ENCODE measurements at places on chromosomes 13 and 19. TPM values are rescaled to one million over a fixed set of nuclear protein-coding genes. Genes with fewer than 3 reads are reported as not detected.

HIPK4 gene
- total RNA-seq: not detected

VSTM1 gene
- not detected for total RNA-seq

ZNF726 gene
- total RNA-seq: 4.2 TPM

ZNF491 gene
- 8.8 TPM for total RNA-seq

- no peak for DNase-seq
Observed at GRCh38 chr19:10796653-10797052, 39.4 kb downstream of the TMED1 start.

DNA sequence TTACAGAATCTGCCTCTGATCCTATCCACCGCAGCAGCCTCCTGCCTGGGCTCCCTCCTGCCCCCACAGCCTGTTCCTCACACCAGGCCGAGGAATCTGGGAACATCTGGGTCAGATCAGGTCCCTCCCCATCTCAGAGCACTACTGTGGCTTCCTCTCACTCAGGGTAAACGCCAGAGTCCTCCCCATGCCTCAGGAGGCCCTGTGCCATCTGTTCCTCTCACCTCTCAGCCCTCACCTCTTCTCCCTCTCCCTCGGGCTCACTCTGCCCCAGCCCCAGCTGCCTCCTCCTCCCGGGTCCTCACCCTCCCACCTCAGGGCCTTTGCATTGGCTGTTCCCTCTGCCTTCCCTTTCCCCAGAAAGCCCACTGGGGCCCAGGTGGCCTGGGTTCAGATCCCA, 18.2 kb downstream of the FCGBP start:
- peak; percentile 24 for DNase-seq

DNA sequence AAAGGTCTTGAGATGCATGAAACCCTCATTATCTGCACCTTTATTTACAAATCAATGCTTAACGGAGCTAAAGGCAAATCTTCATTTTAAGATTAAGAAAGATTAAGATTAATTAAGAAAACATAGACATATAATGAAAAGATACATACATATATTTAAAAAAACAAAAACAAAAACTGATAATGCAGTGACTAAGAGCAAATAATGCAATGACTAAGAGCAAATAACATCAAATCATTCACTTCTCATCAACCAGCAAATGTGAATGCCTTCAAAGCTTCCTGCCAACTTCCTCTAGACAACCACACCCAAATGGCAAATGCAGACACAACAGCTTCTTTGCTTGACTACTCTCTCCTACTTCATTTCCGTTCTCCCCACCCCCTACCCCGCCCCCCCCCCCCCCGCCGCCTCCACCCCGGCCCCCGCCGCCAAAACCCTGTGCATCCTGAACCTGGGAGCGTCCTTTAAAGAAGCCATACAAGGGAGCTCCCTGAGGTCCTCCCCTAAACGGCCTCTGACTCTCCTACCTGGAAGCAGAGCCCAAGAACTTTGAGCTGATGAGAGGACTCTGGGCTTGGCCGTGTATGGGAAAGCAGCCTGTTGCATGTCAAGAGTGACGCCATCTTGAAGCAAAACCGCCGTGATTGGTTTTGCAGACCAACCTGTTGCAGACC, 24.5 kb downstream of the TEX101 start:
- DNase-seq: no peak

GRCh38 chr19:23884363-23884762, 30.3 kb upstream of the ZNF726 start:
- DNase-seq: no peak

GRCh38 chr13:99540530-99540929, 39.3 kb downstream of the TM9SF2 start:
- DNase-seq: no peak

DNA sequence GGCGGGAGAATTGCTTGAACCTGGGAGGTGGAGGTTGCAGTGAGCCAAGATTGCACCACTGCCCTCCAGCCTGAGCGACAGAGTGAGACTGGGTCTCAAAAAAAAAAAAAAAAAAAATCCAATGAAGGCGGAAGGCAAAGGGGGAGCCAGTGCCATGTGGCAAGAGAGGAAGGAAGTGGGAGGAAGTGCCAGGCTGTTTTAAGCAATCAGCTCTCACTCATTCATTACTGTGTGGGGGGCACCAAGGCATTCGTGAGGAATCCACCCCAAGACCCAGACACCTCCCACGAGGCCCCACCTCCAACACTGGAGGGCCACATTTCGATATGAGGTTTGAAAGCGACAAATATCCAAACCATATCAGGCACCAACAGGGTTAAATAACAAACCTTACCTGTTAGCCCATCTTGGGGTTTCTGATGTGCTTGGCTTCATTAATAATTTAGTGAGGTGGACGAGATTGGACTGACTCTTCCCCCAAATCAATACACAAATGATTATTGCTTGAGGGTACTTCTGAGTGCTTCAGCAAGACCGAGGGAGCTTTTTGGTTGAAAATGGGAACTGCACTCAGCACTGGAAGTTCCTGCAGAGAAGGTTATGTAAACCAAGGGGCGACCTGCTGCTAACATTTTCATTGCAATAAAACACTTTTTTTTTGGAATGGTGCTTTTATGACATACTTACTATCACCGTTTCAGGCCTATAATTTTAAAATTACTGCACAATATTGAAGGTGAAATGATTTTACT, 7.5 kb upstream of the LRP3 start:
- no peak for DNase-seq

GRCh38 chr13:110132225-110132982, 174.6 kb downstream of the COL4A1 start:
- DNase-seq: no peak

DNA sequence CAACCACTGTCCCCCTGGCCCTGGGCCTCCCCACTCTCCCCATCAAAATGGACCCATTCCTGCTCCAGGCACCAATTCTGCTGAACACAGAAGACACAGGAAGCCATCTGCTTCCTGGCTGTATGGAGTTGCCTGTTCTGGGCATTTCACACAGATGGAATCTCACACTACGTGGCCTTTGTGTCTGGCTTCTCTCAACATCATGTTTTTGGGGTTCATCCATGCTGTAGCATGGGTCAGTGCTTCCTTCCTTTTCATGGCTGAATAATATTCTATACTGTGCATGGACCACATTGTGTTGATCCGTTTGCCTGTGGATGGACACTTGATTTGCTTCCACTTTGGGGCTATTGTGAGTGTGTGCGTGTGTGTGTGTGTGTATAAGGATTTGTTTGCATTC, 15.0 kb upstream of the KLF2 start:
- no peak for DNase-seq

- no peak for DNase-seq
Observed at GRCh38 chr19:35986664-35987570, 8.1 kb upstream of the SDHAF1 start.

- DNase-seq: no peak
Observed at GRCh38 chr19:41897181-41897580, 14.2 kb downstream of the ARHGEF1 start.

- DNase-seq: no peak
Observed at GRCh38 chr13:91162180-91162579, 185.3 kb upstream of the MIR17HG start.

DNA sequence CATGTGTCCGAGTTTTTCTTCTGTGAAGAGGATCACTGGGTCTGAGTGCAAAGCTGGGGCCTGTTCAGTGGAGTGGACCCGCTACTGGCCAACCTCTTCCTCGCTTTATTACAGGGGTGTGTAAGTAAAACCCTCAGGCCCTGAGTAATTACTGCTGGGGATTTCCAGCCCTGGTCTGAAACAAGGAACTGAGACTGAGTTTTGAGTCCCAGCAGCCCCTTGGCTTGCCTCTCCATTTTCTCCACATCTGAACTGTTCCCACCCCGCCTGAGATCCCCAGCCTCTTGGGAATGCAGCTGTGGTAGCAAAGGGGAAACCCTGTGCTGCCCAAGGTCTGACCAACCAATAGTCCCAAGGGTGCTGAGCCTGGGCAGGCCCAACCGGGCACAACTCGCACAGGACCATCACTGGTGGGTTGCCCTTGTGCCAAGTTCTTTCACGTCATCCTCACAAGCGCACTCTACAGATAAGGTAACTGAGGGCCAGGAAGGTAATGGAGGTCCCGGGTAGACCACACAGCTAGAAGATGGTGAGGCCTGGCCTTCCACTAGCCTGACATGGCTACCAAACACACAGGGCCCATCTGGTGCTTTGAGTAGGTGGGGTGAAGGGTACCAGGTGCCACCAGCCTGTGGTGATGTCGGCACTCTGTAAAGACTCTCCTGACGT, 13.7 kb upstream of the SLC35E1 start:
- no peak for DNase-seq

DNA sequence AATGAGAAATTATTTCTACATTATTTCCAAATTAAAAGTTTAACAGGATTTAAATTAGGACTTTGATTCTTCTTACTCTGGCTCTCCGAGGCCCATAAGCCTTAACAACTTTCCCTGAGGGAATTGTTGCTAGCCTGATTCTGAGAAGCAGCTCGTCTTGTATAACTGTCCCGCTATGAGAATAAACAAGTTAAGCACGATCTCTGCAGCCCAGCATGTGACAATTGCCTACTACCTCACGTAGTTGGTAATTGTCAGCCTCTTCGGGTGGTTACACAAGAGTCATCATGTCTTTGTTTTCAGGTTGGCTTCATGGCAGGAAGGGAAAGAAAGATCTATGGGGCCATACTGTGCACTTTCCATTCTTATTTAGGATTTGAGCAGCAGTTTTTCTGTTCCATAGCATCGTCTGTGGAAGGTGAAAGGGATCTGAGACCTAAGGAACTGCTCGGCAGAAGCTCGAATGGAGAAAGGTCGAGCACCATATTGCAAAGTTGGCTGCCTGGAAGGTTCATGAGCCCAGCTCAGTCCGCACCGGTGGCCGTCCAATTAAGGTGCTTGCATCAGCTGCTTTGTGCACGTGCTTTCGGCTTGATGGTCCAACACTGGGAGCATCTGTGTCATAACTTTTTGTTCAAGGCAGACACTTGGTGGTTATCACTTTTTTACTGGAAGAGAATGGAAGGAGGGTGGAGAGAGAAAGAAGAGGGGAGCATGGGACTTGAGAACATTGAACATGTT, 1.8 kb upstream of the STARD13 start:
- DNase-seq: no peak

DNA sequence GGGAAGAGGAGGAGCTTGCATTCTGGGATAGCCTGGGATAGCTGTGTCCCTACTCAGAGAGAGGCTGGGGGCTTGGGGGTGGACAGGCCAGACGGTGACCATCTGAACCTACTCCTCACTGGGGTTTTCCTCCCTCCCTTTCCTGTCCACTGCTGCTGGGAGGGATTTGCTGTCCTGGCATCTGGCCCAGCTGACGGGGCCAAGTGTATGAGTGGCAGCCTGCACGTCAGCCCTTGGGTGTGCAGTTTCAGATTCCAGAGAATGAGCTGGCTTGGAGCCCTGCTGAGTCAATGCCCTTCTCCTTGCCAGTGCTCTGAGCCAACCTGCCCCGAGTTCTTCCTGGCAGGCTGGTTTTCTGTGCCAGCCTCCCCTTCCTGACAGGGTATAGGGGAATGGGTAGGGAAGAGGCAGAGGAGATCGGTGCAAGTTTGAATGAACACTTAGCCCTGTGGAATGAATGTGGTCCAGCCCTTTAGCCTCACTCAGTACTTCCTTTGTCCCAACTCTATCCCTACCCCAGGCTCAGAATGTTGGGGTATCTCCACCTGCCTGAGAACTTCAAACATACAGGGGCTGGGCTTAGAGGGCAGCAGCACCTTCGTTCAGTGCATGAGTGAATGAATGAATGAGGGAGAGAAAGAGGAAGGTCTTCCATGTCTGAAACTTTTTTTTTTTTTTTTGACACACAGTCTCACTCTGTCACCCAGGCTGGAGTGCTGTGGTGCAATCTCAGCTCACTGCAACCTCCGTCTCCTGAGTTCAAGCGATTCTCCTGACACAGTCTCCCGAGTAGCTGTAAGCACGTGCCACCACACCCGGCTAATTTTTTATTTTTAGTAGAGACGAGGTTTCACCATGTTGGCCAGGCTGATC, 1.8 kb upstream of the ANGPTL4 start:
- no peak for DNase-seq

- DNase-seq: no peak
Observed at GRCh38 chr13:101417043-101417406, 717 bp upstream of the NALCN start.

GRCh38 chr13:46728777-46729176, 68.2 kb downstream of the ESD start:
- DNase-seq: no peak

DNA sequence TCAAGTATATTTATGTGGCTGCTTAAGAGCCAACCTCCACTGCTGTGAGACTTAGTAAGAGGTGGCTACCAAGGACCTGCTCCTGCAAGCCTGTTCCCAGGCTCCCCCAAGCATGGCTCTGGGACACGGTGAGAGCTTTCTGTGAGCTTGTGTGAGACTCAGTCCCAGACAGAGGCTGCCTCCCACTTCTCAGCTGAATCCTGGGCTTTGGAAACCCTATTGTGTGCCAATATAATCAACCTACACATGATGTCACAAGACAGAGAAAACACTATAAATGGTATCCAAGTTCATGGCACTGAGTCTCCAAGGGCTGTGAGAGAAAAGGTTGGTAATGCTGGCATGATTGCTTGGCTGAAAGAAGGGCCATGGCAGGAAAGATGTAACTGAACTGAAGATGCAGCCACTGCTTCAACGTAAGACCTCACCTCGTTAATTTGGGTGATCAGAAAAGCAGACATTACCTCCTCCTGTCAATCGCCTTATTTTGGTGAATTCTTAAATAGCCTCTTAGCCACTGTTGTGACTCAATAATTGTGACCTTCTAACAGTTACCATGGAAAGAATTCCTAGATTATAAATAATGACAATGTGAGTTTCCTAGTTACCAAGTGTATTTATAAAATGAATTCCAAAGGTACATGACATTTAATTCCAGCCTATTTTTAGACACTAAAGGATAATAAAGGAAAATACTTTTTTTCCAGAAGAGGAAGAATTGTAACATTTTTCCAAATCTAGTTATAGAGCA, 332.0 kb downstream of the IRS2 start:
- no peak for DNase-seq

DNA sequence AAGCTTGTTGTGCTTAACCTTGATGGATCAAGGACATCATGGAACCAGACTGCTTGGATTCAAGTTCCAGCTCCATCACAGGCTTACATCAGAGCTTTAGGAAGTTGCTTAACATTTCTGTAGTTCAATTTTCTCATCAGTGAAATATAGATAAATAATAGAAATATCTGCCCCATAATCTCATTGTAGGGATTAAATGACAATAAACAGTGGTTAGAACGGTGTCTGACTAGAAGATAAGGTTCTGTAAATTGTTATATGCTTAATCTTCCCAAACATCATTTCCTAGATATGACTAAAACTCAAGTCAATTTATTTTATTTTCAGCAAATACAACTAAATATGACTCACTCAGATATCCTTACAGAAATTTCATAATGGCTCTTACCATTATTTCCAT, 83.5 kb downstream of the SLITRK1 start:
- no peak for DNase-seq

All from type B pancreatic cell (in vitro differentiated cells).